ENCODE measurements at places on chromosomes 3 and 15.

GRCh38 chr3:194118920-194119319 is 17.0 kb upstream of the HES1 start:
- no peak for DNase-seq

DNA sequence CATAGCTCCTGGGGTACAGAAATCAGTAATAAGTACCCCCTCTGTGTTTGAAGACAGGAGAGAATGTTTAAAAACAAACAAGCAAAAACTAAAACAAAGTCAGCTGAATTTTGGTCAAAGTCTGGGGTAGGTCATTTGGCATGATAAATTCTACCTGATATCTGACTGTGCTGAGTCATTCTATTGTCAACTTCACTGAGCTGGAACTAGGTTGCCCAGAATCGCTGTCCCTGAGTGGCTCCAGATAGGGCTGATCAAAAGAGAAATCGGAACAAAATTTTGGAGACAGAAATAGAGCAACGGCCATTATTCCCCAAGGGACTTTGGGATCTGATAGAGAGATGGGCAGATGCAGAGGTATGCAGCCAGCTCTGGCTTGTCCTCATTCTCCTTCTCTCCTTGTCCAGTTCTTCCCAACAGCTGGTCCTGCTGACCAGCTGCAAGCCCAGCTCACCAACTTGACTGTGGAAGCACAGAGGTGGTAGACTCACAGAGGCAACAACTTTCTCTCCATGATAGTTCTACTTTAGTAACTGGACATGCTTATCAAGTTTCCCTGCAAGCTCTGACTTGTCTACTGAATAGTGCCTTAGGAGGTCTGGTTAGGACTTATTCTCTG is 57.3 kb upstream of the MYRIP start:
- no peak for DNase-seq

DNA sequence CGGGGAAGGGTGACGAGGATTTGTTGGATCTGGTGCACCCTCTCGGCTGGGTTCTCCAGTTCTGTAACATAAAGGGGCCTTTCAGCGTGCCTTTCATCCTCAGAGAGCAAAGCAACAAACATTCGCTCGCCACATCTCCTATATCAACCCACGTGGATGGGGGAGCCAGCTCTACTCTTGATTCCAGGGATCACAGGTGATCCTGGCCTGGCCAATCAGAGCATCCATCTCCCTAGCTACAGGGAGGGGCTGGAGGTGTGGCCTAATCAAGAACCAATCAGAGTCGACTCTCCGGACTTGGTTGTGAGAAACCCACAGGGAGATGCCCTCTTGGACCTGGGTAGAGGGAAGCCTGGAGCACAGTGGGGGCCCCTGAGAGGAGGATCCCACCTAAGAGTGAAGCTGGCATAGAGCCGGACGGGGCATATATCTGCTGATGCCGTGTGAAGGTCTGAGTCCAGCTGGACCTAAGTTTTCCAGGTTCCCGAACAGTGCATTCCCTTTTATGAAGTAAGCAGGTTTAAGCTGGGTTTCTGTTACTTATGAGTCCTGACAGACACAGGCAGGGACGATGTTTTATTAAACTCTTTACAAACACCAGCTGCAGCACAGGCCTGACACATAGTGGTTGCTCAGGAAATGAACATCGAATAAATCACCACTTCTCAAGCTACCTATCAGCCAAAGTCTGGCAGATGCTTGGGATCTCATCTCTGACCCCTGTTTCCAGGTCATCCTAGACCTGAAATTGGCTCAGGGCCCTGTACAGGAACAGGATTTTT is 50.7 kb upstream of the RAD18 start:
- no peak for DNase-seq

- no peak for DNase-seq
These were observed 160.9 kb downstream of the TIGIT start for GRCh38 chr3:114454551-114455251.

DNA sequence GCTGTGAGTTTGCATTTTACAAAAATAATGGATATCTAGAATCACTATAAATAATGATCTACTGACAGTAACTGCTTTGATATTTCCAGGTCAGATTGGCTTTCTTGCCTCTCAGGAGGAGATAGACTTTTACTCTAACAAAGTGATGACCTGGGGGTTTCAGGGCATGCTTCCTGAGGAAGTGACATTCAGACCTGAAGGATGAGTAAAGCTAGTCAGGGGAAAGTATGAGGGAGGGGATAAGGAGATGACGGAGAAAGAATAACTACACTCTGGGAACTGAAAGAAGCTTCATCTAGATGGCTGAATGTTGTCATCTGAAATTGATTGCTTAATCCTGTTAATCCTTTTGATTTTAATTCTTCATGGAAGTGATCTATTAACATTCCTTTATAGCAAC is 32.2 kb downstream of the ARMC8 start:
- DNase-seq: no peak

GRCh38 chr3:14789221-14789620 is 29.5 kb upstream of the FGD5 start:
- no peak for DNase-seq

DNA sequence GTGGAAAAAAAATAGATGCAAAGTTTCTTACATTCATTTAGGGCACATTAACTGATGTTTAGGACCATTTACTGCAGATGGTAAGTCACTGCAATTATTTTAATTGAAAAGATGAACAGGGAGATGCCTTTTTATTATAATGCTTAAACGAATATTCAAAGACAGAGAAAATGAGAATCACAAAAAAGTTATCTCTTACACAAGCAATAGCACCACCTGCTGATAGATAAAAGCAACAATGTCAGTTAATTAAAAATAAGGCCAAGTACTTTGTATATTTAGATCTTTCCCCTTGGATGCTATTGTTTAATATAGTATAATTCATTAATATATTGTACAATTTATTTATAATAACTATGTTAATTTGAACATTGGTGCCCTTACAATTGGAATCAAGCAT is 55.9 kb downstream of the IFT80 start:
- DNase-seq: no peak

- DNase-seq: no peak
These were observed 40.4 kb downstream of the SH3GL3 start for GRCh38 chr15:83487519-83487918.

DNA sequence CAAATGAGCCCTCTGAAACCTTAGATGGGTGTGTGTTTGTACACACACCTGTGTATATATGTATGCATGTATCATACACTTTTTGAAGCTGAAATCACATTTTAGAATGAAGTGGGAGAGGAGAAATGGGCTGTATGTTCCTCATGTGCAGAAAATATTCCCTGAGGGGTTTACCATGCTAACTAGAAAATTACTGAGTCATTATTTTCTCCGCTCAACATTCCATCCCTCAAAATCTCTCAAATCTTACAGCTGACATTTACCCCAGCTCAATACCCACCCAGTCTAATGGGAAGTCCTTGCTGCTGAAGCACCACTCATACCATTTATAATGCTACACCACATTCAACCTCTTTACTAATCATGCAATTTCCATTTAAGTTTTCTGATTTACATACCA is 138.6 kb downstream of the P2RY1 start:
- DNase-seq: no peak

DNA sequence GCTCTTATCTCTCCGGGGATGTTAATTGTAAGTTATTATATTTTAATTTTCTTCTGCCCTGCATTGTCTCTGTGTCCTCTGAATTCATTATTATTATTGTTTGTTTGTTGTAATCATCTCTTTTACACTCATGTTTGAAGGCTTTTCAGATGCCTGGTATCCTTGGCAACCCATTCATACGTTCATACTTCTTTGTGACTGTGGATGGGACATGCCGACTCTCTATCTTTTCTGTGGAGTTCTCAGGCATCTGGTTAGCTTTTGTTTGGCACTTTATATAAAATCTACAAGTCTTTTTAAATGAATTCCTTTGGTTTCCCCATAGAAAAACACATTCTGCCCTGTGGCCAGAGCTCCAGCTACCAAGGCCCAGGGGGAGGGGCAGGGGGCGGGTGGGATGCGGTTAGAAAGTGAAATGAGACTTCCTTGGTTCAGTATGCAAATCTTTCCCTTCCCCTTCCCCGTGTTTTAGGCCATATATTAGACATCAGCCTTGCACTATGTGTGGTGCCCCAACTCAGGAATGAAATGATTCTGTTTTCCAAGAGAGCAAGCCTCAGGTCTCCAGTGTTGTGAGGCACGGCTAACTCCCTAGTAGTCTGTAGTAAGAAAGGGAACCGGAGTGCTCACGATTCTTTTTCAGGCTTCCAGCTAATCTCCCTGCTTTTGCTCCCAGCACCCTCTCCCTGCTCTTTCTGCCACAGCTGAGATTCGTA is 79.2 kb downstream of the SST start:
- no peak for DNase-seq

DNA sequence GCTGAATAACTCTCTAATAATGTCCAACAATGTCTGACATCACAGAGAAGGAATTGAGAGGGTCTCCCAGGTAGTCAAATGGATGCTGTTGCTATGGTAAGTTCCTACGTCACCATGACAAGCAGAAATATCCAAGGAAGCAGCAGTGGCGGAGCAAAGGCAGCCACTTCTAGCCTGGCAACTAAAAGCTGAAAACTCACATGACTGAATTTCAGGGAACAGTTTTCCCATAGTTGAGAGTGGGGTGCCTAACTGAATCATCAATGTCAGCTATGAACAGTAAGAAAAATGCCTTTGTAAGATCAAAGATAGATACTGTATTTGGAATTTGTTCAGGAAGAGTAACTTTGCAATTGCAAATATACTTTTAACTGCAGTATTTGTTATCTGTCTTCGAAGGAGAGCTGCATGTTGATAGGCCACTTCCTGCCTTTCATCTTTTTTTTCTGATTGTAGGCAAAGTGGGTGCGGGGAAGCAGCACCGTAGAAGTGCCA is 161.7 kb downstream of the BBX start:
- no peak for DNase-seq

- DNase-seq: no peak
These were observed 287.1 kb downstream of the NEK10 start for GRCh38 chr3:27081992-27082607.

- no peak for DNase-seq
These were observed 12.2 kb upstream of the VEPH1 start for GRCh38 chr3:157515398-157515797.

- DNase-seq: no peak
These were observed 27.5 kb downstream of the FLNB start for GRCh38 chr3:58035524-58036255.

DNA sequence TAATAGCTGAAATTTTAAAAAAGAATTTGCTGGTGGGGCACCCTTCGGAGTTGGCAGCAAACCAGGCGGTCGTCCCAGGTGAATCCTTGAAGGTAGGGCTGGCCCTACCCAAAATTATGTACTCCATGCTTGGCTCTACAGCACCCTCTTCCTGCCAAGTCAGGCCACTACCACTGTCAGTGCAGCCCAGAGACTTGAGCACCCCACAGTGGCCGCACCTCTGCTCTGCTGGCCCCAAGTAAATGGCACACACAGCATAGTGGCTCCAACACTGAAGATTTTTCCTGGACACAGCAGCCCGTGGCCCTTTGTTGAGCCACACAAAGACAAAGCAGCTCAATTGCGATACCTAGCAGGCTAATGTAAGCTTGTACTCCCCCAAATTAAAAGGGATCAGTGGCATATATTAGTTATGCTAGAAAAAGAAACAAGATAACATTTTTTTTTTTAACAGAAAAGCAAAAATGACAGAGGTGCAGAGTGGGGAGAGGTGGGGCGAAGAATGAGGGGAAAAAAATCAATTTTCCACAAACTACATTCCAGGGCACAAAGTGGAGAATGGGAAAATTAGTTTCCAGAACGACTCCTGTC is 250.5 kb downstream of the UACA start:
- DNase-seq: no peak

GRCh38 chr3:42836150-42837123 is 27.2 kb downstream of the ACKR2 start:
- no peak for DNase-seq

DNA sequence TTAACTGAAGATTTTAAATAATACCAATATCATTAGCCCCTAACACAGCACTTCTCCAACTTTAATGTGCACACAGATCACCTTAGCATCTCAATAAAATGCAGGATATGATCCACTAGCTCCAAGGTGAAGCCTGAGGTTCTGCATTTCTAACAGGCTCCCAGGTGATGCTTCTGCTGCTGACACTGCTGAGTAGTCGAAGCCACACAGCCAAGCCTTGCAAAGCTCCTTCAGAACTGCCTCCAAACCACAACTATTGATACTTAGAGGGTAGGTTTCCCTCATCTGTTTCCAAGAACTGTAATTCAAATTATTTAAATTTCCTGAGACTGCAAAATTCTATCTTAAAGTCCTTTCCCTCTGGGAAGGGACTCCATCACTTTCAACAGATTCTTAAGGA is 3.9 kb downstream of the RIOX2 start:
- no peak for DNase-seq

DNA sequence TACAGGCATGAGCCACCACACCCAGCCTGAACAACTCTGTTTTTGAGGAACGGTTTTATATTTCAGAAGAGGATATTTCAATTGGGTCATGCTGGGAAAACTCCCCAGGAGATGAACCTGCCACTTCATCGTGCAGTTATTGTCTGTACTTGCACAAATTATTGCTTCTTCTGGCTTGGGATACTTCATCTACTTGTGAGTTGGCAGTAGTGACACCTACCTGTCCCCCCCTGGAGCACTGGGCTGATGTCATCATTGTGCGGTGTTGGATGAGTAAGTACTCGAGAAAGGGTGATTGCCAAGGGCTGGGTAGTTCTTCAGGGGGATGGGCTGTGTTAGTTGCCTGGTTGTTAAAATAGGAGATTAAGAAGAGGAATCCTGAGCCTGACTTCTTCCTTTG is 85.1 kb upstream of the SAMMSON start:
- no peak for DNase-seq

- no peak for DNase-seq
These were observed 5.5 kb downstream of the CSRNP1 start for GRCh38 chr3:39147711-39148434.

Data from GOT3 (cell line).